ENCODE measurements at places on chromosomes 2 and 18. TPM values are rescaled to one million over a fixed set of nuclear protein-coding genes. Genes with fewer than 3 reads are reported as not detected.

The FTCDNL1 gene
- 2.8 TPM for total RNA-seq

DNA sequence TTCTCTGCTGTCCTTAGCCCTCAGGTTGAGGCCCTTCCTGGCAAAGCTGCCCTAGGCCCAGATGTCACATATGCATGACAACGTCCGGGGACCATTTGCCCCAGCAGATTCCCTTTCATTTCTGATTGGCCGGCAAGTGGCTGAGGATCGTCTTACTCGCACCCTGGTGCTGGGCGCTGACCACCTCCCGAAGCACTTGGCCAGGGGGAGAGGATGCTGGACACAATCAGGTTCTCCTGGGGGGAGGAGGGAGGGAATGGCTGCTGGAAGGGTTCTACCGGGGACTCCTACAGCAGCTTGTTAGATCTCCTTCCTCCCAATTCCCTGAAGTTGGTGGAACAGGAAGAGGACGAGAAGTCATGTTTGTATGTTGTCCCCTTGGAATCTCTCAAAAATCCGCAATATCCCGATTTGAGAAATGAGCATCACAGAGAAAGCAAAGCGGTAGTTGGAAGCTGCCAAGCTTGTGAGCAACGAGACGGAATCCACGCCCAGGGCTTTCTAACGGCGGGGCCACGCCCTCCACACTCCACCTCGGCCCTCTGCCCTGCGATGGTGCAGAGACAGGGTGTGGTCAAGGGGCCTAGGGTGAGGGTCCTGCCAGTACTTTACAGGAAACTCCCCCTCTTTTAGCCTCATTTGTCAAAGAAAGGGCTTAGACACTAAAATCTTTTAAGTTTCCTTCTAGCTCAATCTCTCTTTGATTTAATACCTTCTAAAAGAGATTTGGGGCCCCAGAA lies 61.8 kb upstream of the YWHAQ start:
- no peak for DNase-seq

DNA sequence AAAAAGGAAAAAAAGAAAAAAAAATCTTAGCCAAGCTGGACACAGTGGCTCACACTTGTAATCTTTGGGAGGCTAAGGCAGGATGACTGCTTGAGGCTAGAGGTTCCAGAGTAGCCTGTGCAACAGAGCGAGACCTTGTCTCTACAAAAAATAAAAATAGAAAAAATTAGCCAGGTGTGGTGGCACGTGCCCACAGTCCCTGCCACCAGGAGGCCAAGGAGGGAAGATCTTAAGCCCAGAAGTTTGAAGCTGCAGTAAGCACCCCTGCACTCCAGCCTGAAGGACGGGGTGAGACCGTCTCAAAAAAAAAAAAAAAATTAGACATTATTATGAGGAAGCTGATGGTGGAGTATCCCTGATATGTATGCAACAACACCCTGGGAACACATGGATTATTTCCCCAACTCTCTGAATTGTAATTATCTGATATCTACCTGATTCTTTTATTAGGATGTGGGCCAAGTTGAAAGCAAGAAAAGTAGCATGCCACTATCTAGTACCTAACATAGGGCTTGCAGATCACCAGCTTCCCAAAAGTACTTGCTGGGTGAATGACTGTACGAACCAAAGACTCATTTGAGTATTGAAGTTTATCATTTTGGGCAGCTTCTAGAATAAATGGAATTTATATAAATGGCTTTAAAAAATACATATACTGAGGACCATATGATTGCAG lies 140.9 kb downstream of the TCF4 start:
- DNase-seq: no peak

- DNase-seq: no peak
These were observed 138.8 kb downstream of the TRIB2 start for GRCh38 chr2:12855508-12855907.

The LONRF2 gene
- 12.9 TPM for total RNA-seq

The NMUR1 gene
- total RNA-seq: 0.28 TPM

GRCh38 chr2:71530641-71531332 lies 77.4 kb downstream of the DYSF start:
- no peak for DNase-seq

DNA sequence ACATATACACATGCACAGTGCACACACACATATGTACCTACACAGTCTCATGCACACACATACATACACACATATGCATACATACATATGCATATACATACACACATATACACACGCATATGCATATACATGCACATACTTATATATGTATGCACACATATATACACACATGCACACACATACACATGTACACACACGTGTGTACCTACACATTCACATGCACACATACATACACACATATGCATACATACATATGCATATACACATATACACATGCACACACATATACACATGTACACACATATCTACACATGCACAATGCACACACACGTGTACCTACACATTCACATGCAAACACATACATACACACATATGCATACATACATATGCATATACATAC lies 100.3 kb upstream of the TWIST2 start:
- DNase-seq: no peak

GRCh38 chr2:13669607-13670006 lies 952.9 kb downstream of the TRIB2 start:
- DNase-seq: no peak

DNA sequence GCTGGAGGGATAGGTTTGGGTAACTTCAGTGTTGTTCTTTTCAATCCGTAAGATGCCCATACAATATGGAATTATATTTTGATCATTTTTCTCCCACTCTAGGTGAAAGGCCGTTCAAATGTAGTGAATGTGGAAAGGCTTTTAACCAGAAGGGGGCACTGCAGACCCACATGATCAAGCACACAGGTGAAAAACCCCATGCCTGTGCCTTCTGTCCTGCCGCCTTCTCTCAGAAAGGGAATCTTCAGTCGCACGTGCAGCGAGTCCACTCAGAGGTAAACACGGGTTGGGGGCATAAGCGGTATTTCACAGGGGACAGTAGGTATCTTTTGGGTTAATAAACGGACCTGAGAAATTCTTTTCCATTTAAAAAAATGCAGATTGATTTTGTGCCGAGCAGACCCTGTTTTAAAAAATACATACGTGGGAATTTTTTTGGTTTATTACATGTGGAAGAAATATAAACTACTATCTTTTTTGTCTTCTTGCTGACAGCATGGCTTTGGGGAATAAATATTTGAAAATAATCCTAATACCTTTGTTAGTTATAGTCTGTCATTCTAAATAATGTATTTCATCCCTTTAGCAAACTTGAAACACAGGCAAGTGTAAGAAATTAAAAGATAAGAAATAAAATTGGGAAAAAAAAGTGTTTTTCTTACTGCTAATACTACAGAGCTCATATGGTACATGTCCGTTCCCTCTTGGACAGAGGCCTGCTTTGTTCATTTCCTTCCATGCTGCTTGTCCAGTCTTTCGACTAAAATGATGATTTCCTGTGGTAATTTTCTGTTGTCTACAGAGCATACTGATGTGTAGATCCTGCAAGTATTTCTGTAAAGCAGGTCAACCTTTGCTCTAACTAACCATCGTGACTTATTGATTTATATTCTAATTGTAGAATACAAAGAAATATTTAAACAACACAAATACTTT lies 53.3 kb downstream of the ZNF236 start:
- DNase-seq: peak; percentile 51

The ABCG5 gene
- 0.05 TPM for total RNA-seq
